ENCODE measurements at places on chromosomes 1 and 21.

- no peak for DNase-seq
Measured at GRCh38 chr1:175124861-175125260, 57.2 kb downstream of the TNN start.

DNA sequence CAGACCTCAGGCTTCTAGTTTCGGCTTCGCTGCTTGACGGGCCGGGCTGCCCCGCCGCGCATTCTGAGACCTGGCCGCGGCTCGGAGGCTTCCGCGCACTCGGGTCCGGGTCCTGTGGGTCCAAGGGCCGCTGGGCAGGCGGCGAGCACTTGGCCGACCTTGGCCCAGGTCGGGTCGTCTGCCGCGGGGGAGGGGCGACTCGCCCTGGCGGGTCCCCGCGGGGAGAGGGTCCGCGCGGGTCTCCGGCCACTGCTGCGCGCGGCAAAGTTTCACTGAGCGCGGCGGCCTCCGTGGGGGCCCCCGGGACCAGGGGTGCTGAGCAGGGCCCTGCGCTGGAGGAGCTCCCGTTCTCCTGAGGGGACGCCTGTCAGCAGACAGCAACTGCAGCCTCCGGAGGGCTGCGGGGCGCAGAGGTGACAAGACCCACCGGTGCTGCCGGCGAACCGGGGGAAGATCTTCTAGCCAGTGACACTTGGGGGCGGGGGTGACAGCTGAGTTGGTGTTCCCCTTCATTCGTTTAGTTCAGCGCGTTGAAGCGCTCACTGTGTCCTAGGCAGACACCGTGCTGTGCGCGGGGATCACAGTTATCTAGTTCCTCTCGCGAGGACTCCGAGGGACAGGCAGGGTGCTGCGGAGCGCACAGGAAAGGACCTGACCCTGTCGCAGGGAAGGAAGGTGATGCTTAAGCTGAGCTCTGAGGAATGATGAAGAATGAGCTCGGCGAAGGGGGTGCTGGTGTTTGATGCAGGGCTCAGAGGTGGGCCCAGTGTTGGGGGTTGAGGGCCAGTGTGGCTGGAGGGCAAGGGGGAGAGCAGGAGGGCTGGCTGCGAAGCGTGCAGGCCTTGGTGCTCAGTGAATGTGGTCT lies 725 bp downstream of the MTFR1L start:
- DNase-seq, result no peak

- DNase-seq, result no peak
Measured at GRCh38 chr1:94329986-94330385, 88.2 kb upstream of the ABCD3 start.

DNA sequence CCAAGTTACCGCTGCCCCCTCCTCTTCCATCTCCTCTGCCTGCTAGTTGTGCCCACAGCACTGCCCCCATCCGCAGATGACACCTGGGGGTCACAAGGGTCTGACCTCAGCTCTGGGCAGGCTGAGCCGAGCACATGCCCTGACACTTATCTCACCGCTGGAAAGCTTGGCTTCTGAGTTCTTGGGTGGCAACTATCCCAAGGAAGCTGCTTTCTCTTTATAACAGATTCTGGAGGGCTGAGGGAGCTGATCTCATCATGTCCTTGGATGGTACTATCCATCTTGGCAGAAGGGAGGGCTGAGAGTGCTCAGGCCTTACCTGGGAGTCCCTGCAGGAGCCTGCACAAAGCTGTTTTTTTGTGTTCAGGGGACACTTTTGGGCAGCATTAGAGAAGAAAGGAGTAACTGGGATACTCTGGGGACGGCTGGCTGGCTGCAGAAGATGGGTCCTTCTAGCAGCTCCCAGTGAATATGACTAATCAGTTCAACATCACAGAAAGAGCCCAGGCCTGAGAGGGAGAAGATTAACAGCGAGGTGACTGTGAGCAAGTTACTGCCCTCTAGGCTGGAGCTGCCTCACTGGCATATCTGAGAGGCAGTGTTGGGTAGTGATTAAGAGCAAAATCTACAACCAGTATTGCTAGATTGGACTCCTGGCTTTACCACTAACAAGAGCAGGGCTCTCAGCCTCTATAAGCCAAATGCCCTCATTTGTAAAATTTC lies 71.6 kb downstream of the PLXNA2 start:
- DNase-seq, result no peak

All from NCI-H748 treated with DMSO at 0.1 percent for 48 hours (cell line).